Stimulated activated CD8-positive, alpha-beta memory T cell treated with anti-CD3 and anti-CD28 coated beads, Interleukin-4, amount 100 ng/mL, for 4 hours (primary cell): ENCODE measurements at places on chromosomes 1 and 21.

- no peak for DNase-seq
These were observed 89.9 kb downstream of the SGIP1 start for GRCh38 chr1:66623812-66624211.

- DNase-seq: no peak
These were observed 28.6 kb upstream of the TMEM61 start for GRCh38 chr1:54951810-54952226.

DNA sequence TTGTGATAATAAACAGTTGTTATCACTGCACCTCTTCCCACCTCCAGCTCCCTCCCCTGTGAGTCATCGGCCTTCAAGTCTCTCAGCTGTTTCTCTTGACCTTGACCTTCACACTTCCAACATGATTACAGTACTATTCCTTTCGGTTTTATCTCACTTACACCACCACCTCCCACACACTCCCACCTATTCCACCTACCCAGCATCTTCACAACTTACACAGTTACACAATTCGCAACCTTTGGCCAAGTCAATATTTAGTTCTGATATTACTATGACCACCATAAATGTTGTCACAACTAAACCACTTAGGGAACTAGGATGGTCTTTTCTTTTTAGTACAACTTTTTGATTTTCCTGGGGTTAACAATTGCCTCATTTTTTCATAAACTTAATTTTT lies 60.2 kb downstream of the RIPK4 start:
- DNase-seq: no peak

DNA sequence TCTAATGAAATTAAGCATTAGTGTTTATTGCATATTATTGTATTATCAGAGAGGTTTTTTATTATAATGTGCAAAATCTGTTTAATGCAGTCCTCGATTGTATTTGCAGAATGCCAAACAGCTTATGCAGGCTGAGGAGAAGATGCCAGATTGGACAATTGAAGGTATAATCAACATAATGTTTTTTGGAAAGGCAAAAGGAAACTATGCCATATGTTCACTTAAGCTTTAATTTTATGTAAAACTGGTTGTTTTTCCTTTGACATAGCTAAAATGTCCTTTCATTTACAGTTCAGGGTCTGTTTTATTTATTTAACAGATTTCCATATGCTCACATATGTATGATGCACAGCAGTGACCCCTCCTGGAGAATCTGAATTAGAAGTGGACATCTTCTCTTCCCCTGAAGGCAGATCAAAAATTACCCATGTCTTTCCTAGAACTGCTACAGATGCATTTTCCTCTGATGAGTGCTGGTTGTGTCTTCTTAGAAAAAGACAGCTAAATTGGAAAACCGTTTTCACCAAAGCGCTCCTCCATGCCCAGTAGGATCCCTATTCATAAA lies 143.5 kb upstream of the USH2A start:
- DNase-seq: no peak

DNA sequence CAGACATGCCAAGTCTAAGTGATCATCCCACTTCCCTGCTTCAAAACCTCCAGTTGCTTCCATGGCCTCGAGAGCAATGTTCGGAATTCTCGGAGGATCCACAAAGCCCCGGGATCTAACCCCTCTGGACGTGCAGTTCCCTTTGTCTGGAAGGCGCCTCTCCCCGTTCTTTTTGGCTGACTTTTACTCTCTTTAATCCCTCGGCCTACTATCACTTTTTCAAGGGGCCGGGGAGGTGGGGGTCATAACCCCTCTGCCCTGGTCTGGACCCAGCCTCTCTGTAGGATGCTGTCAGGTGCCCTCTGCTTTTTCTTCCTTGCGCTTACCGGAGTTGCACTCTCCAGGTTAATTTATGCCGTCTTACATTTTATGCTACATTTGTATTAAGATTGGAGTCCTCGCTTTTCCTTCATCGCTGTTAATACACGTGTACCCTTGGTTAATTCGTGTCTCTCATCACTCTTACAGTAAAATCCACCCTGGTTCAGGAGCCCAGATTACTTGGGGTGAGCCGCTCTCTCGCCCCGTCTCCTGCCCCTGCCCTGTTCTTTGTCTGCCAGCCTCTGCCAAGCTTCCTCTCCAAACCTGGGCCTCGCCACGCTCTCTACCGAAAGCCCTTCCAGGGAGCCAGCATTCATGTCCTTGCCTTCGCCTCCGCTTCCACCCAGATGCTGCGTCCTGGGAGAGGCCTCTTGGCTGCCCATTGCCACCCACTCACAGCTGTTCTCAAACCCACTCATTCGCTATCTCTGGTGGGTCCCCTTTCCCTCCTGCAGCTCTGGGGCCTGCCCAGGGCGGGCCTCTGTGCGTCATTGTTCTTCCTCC lies 448.6 kb downstream of the CAMTA1 start:
- no peak for DNase-seq

GRCh38 chr1:3051270-3052268 lies 17.4 kb upstream of the PRDM16 start:
- no peak for DNase-seq

- DNase-seq: no peak
These were observed 142.5 kb downstream of the TNR start for GRCh38 chr1:175600721-175601440.

- DNase-seq: no peak
These were observed 7.2 kb downstream of the MKNK1 start for GRCh38 chr1:46596846-46597245.

DNA sequence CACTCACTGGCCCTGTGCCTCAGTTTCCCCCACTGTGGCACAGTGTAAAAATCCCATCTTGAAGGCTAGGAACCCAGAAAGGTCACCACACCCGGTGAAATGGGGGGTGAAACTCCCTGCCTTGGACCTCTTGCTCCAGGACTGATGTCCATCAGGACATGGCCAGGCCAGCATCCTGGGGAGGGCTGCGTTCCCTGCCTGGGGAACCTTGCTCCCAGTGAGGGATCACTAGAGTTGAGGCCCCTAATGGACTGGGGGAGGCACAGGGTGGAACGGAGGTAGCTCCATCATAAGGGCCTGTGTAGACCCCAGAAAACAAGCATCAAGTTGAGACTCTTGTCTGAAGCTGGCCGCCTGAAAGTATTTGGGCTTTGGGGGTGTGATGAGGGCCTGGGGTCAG lies 10.4 kb upstream of the ZNF670 start:
- DNase-seq: no peak

DNA sequence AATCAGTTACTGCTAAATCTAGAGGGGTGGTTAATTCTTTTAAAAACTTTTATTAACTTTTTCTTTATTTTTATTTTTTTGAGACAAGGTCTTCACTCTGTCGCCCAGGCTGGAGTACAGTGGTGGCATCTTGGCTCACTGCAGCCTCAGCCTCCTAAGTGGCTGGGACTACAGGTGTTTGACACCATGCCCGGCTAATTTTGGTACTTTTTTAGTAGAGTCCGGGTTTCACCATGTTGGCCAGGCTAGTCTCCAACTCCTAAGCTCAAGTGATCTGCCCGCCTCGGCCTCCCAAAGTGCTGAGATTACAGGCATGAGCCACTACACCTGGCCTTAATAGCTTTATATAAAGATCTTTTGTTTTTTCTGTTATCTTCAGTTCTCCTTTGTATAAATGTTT lies 11.9 kb downstream of the ZYG11B start:
- DNase-seq: no peak

DNA sequence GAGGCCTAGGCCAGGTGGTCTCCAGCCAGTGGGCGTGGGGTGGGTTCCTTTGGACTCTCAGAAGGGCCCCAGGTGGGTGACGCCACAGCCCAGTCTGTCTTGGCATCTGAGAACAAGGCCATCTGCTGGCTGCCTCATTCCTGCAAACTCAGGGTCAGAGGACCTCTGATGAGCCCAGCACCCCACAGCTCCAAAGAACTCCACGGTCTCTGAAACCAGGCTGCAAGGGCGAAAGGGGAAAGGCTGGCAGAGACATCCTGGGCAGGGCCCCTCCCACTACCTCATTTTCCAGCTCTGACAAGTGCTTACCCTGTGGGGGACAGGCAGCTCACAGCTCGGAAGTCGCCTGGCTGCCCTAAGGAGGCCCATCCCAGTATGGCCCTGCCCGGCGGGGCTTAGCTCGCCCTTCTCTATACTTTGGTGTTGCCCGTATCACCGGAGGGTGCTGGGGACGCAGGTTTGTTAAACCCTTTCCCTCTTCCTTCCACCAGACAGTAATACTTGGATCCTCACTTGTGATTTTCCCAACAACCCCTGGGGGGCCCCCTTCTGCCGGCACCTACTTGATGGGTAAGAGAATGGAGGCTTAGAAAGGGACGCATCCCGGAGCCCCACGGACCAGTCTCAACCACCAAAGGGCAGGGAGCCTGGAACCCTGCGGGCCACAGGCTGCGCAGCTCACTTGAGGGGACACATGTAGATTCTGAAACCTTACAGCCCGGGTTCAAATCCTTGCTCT lies 10.9 kb upstream of the EDN2 start:
- DNase-seq: no peak

GRCh38 chr1:117655220-117655577 lies 49.4 kb downstream of the TENT5C start:
- no peak for DNase-seq

GRCh38 chr1:25586181-25586588 lies 30.4 kb upstream of the MAN1C1 start:
- no peak for DNase-seq

- no peak for DNase-seq
These were observed 199.8 kb downstream of the USH2A start for GRCh38 chr1:216223486-216223885.

DNA sequence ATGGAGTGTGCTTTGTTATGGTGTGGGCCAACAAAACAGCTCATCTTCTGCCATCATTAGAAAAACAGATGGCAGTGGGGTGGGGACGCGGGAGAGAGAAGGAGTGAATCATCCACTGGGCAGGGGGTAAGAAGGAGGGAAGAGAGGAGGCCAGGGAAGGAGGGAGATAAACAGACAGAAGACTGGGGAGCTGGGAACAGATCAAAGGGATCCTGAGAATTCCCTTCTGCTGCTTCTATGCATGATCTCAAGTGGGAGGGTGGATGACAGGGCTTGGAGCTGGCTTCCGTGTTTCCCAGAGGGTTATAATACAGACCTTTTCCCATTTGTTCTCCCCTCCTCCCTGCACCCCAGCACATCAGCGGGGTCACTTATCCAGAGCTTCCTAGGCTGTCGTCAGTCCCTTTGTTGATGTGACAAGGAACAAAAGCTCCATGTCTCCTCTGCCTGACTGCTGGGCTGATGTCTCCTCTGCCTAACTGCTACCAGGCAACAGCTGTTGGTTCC lies 338.6 kb downstream of the PAPPA2 start:
- DNase-seq: no peak

- DNase-seq: no peak
These were observed 407 bp downstream of the WNT4 start for GRCh38 chr1:22142315-22143064.

DNA sequence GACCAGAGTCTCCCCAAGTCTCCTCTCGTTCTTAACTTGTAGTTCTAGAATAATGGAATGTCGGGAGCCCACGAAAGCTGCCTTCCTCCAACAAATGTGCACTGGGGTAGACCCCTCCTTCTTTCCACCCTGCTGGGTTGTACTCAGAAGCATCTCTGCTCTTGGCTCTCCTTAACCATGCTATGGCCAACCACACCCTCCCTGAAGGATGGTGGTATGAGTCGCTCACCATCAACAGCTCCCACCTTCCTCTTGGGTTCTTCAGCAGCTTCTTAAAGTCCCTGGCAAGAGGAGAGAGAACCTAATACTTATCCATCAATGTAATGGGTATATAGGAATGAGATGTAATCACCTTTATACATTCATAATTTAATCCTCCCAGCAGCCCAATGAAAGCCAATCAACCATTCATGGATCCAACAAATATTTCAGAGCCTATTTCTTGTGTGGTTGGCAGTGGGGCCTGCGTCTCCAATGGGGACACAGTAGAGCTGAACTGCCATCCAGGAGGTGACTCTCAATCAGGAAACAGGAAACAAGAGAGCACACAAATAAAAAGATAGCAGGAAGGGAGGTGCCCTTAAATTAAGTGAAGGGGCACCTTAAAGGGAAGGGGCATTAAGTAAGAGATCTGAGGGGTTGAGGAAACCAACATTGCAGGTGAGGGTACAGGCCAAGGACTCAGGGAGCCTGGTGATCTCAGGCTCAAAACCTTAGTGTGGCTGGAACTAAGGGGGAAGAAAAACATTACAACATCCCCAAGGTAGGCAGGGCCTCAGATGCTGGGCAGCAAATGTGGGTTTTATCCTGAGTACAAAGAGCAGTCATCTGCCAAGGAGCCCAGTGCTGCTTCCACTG lies 64.4 kb upstream of the ETS2 start:
- DNase-seq: no peak

- DNase-seq: no peak
These were observed 7.2 kb upstream of the BECN2 start for GRCh38 chr1:241950390-241950789.

DNA sequence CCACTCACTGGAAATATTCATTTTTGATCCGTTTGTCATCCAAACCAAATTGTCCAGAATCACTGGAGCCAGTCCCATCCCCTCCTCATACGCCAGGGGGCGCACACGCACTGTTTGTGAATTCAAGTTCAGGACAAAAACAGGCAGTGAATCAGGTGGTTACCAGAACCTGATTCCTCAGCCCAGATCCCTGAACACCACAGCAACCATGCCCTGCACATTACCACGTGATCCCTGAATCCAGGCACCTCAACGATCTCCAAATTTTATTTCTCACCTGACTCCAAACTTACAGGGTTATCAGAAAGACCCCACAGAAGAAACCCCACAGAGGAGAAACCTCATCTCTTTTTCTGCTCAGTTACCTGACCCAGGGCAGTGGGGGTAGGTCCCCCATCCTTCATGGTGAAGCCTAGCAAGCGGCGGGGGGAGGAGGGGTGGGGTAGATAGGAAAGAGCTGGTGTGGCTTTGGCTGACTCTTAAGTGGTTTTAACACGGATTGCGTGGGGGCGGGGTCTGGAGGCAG lies 1.4 kb upstream of the PTPRF start:
- DNase-seq: peak; percentile 58

GRCh38 chr21:26597031-26597430 lies 23.9 kb upstream of the CYYR1 start:
- DNase-seq: no peak

GRCh38 chr1:46822248-46822826 lies 23.5 kb downstream of the CYP4B1 start:
- no peak for DNase-seq

- DNase-seq: no peak
These were observed 730 bp downstream of the CDC42 start for GRCh38 chr1:22053017-22053860.

GRCh38 chr1:226985839-226986463 lies 45.9 kb downstream of the COQ8A start:
- DNase-seq: no peak
